Stimulated activated CD4-positive, alpha-beta T cell treated with anti-CD3 and anti-CD28 coated beads, Interleukin-4, amount 100 ng/mL, for 24 hours (primary cell): ENCODE measurements at places on chromosomes 7 and 10.

DNA sequence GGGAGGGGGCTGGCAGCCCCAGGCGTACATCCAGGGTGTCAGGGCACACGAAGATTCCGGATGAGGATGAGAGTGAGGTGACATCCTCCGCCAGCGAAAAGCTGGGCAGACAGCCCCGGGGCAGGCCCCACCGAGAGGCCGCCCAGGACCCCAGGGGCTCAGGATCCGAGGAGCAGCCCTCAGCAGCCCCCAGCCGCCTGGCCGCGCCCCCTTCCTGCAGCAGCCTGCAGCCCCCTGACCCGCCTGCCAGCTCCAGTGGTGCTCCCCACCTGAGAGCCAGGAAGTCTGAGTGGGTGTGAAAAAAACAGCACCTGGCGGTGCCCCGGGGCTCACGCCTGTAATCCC is 3.2 kb downstream of the GJD4 start:
- DNase-seq: no peak

- peak; percentile 38 for DNase-seq
These were observed 34.0 kb upstream of the CNPY1 start for GRCh38 chr7:155580367-155580766.

DNA sequence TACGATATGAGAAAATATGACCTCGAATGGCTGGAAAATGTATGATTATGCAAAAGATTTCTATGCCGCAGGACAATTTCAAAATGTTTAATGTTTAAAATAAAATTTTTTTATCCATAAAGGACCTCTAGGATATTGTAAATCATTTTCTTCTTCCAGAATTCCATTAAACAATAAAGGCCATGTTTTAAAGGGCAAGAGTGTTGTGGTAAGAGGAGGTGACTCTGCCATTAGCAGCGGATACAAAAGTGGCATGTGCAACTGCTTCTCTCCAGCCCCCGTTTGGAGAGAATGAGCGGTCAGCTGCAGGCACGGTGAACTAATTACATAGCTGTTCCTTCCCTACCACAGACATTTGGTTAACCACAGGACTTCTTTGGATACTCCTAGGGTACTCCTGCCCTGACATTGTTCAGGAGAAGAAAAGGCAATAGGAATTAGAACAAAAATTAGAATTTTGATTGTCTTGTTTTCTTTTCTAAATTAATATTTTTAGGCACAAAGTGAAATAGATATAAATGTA is 63.8 kb downstream of the HBP1 start:
- DNase-seq: no peak

DNA sequence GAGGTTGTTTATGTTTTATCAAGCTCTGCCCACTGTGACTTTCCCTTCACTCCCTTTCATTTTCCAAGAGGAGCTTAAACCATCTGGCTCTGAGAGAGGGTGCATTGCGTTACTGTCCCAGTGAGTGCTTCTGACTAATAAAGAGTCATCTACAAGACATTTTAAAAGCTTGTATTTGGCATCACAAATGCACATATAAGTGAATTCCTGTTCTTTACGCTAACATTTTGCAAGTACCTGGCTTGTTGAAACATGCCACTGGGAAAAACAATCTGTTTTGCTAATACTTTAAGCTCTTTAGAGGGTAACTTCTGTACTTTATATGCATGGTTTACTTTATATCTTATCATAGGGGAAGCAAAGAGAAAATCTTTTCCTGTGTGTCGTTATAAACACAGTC is 534.6 kb upstream of the POM121L12 start:
- DNase-seq: no peak

GRCh38 chr7:64869121-64869725 is 33.9 kb upstream of the ZNF273 start:
- peak; percentile 1 for DNase-seq

- no peak for DNase-seq
These were observed 7.2 kb downstream of the STK32C start for GRCh38 chr10:132300582-132300981.

DNA sequence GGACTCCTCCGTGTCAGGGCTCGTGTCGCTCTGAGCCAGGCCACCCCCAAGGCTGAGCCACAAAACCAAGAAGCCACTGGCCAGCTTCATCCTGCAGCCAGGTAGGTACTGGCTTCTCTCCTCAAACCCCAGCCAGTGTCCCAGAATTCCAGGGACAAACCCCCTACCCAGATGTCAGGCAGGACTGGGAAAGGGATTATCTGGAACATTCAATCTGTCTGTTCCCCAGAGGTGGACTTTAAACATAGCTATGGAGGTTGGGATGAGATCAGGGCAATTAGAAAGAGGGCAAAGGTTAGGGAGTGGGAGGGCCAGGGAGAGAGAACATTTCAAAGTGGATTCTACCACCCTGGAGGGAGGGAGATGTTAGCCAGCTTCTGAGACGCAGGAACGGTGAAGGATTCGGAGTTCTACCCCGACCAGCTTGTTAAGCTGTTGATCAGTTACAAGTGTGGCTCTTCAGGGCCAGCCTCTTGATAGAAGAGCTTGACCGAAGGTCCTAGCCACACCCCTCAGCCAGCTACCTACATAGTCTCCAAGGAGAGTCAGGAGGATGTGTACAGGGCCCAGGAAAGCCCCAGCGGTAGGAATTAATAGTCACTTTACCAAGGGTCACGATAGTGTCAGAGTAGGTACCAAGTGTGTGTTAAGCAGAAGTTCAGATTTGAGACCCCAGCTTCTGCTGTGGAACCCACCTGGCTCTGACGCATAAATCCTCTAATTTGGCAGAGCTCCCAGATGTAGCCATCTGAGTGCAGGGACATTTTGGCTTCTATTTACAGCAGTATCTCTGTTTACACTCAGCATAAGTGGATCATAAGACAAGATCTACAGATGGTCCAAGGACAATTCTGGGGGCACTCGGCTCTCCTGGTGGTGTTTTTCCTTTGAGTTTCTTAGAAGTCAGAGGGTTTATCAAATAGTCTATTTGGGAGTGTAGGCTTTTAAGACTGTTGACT is at the start of gene PLA2G12B:
Gene PLA2G12B (minus strand): TSS at position 211 of the 959 bp plus-strand sequence. CDS start 121 bp downstream, at position 90.
- DNase-seq: no peak

GRCh38 chr10:87761892-87762291 is 56.1 kb downstream of the ATAD1 start:
- peak; percentile 62 for DNase-seq
